ENCODE measurements at places on chromosomes 6 and 20. TPM values are rescaled to one million over a fixed set of nuclear protein-coding genes. Genes with fewer than 3 reads are reported as not detected.
A peak's percentile ranks its signal among the peaks of the same experiment; 100 is the strongest.

GRCh38 chr20:19019734-19020364 is 192.6 kb upstream of the SLC24A3 start:
- no peak for DNase-seq

DNA sequence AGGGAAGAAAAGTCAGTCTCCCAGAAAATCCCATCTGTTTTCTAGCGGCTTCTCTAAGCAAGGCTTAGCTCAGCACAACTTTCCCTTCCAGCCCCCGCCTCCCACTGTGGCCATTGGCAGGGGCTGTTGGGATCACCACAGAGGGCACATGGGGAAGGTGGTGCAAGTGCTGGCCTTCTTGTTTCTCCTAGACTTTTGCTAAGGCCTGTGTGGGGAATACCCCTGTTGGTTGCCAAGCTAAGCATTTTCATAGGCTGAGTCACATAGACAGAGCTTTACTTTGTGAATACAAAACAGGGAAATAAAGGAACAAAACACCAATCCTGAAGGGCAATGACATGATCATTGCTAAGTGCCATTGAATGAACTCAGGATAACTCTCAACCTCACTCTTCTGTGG is 32.4 kb upstream of the TIAM2 start:
- DNase-seq, result peak; percentile 67

DNA sequence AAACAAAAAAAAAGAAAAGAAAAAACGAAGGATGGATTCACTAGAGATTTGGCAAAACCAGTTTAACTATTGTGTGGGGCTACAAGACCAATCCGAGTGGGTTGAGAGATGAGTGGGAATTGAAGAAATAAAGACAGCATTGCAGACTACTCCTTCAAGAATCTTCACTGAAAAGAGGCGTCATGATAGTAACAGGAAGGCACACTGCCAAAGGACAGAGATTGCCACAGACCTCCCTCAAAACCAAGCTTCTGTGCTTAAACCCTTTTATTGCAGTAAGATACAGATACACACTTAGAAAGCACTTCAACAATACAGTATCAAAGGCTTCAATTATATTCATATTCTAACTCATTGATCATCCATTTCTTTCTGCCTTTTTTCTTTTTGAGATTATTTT is 103.9 kb downstream of the IPCEF1 start:
- no peak for DNase-seq

GRCh38 chr6:17959302-17959701 is 28.1 kb downstream of the KIF13A start:
- no peak for DNase-seq

DNA sequence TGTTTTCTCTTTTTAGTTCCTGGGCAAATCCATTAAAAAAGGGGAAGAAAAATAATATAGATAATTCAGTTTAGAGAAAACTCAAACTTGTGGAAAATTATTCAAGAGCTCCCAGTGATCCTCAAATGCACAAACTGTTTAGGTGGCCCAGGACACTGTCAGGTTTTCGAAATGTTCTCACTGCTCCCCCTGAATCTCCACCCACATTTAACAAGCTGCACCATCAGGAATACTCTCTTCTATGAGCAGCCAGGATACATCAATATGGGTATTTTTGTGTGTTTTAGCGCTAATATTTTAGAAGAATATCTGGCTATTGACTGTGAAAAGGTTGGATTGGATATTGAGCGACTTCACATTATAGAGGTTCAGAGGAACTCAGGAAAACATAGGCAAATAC is 43.9 kb downstream of the OR2B2 start:
- DNase-seq, result no peak

- peak; percentile 67 for DNase-seq
Measured at GRCh38 chr6:108113557-108114519, 39.3 kb upstream of the OSTM1 start.

DNA sequence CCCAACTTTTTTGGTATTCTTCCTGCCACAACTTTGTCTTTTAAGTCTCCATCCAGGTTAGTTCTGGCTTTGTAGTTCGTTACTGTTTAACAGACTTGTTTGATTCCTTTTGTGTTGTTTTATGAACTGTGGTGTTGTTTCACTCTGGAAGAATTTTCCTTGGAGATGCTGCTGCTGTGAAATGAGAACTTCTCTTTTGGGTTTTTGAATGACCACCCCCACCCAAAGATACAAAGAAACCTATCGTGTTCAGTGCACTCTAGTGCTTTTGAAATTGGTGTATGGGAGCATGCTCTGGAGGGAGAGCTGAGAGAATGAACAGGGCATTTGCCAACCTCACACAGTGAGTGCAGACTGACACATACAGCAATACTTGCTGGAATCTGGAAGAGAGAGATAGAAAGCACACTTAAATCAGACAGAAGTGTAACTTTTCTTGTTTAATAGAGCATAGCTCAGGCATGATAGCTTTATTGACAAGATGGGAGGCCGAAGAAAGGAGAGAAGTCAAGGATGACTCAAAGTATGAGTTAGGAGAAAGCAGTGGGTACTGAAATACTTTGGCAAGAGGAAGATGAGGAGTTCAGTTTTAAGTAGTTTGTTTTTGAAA is 293.1 kb downstream of the SOX4 start:
- DNase-seq, result peak; percentile 40

DNA sequence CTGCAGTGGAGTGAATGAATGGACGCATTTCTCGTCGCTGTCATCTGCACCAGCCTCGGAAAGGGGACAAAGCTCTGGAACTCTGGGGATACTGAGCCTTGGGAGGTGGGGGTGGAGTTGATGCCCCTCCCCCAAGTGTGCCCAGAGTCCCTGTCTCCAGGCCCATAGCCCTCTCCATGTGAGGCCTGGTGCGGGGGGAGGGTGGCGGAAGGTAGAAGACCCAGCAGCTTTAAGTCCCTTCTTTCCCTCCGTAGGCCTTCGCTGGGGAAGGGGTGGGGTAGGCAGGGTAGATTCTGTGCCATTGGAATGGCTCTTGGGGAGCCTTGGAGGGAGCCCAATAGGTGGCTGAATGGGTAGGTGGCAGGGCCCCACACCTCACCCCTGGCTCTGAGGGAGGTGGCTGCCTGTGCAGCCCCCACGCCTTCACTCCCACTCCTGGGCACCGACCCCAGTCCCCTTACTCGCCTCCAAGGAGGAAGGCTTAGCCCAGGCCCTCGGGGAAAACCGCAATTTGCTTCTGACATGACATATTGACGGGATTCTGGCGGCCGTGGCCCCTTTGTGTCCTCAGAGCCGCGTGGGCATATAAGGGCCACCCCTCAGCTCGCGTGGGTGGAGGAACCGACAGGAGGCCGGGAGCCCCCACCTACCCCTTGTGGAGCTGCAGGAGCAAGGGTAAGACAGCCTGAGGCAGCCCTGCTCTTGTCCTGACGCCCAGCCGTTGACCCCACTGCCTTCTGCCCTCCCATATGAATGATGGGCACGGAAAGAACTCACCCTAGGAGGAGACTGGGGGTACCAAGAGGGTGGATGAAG is at the start of gene BPIFB3:
Gene BPIFB3, plus strand, starts transcription at position 613 of the 816 bp plus-strand sequence. CDS start 1,533 bp downstream, outside the sequence.
- no peak for DNase-seq

DNA sequence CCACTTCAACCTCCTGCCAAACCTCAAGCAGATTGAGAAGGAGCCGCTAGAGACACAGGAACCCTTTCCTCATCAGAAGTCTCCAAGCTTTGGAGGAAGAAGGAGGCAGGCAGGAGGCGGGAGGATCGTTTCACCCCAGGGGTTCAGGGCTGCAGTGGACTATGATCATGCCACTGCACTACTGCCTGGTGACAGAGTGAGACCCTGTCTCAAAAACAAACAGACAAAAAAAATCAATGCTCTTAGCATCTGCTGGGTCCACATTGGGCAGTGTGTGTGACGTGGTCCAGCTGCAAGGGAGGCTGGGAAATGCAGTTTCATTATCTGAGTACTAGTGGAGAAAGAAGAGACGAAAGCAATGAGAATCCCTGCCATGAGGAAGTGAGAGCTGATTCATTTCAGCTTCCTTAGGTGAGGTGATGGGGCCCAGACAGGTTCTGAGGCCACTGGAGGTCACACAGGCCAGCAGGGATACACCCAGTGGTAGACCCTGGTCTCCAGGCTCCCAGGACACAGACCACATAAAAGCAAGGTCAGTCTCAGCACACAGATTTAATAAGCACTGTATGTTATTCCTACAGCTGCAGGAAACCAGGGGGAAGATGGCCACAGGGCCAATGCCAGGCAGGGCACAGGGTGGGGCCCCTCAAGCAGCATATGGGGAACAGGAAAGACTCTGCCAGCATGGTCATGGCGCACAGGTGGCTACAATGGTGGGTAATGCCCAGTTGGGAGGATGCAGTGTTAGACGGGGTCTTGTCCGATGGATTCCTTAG is 4.3 kb downstream of the GFRA4 start:
- no peak for DNase-seq

DNA sequence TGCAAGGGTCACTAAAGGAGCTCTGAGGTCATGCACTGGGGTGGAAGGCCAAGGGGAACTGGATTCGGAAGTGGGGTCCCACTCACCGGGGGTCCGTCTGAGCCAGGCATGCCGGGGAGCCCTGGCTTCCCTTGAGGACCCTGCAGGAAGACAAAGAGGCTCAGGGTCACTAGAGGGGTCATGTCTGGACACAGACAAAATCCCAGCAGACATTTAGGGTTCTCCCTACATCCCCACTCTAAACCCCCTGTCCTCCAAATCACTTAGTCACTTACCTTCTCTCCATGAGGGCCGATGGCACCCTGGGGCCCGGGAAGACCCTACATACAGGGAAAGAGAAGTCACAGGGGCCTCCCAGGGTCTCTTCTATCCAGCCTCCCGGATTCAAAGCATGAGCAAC is 15.4 kb downstream of the COL11A2 start:
- no peak for DNase-seq

DNA sequence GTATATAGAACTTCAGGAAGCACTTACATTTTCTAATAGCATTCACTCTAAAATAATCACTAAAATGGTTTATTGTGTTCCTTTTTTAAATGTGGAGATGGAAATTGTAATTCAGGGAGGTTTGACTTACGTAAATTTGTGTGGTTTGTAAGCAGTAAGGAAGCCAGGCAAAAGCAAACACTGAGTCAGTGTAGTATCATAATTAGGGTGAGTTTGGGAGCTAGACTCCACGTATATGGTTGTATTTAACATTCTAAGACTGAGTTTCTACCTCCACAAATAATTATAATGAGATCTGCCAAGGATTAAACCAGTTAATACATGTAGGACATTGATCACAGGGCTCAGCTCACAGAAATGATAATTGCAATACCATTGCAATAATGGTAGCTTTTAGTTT is 425.5 kb downstream of the CBLN4 start:
- DNase-seq, result no peak

DNA sequence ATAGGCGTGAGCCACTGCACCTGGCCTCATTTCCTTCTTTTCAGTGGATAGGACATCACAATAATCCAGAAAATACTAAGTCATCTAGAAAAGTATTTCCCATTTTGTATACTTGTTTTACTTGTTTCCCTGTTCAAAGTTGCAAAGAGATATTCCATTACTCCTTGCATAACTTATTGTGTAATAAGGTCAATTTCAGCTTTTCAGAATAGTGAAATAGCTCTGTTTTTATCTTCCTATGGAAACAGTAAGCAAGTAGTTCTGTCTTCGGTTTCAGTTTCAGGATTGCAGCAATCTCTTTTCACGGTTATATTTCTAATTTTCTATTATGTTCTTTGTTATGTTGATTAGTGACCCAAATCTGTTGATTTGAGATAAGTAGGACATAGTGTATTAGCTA is 6.0 kb downstream of the STX11 start:
- DNase-seq, result no peak

DNA sequence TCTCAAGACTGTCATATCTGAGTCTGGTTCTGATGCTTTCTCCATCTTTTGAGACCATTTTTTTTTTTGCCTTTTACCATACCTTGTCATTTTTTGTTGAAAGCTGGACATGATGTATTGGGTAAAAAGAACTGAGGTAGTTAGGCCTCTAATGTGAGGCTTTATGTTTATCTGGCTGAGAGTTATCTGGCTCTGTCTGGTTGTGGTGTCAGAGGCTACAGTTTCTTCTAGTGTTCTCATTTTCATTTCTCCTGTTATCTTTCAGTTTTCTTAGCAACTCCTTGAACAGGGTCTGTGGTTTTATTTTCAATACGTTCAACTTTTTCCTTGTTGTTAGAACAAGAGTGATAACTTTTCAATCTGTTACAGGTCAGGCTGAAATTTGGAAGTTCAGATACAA is 49.2 kb upstream of the ATXN1 start:
- DNase-seq, result no peak

- no peak for DNase-seq
Measured at GRCh38 chr6:139416146-139416545, 41.7 kb upstream of the CITED2 start.

GRCh38 chr20:20241976-20242375 is 125.9 kb upstream of the INSM1 start:
- DNase-seq, result no peak

- no peak for DNase-seq
Measured at GRCh38 chr6:53441035-53441493, 92.3 kb upstream of the ELOVL5 start.

DNA sequence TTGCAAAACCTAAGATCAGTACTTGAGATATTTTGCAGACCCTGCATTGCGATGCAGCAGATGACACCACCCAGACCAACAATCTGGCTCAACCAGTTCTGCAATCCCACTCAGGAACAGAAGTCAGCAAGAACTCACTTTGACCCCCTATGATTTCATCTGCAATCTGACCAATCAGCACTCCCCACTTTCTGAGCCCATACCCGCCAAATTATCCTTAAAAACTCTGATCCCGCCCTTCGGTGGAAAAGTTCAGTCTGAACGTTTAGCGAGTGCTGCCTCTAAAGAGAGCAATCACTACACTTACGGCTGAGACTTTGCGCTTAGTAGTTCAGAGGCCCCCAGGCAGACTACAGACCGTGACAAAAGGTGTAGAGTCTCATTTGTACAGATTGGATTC is 17.3 kb upstream of the KIAA1586 start:
- DNase-seq, result no peak

DNA sequence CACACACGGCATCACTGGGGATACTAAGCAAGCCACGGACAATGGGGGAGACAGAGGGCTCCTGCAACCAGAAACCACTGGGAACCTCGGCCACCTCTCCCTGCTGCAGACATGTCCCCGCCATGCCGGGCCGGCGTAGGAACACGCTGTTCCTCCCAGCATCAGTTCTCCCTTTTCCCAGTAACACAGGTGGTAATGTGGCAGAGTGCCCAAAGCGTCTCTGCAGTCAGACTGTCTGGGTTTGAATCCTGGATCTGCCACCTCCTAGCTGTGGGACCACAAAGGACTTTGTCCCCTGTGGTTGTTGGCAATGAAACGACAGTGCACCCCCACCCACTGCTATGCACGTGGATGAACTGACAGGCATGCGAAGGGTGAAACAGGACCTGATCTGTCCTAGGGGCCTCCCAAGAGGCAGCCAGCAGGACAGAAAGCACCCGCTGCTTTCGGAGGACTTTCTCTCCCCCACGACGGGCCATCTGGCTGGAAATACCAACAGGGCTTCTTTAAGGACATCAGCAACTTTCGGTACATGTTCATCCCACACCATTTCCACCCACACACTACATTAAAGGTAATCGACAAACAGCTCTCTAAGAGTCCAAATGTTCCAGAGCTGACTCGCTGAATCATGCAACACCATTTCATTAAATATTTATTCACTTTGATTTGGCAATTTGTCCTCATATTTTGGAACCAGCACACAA is 74.1 kb downstream of the SULF2 start:
- no peak for DNase-seq

The GMDS gene
- 23.5 TPM for total RNA-seq

The SLCO4A1 gene
- total RNA-seq, result 4.1 TPM

The SIRPD gene
- not detected for total RNA-seq

The NRSN1 gene
- not detected for total RNA-seq

The MYL9 gene
- total RNA-seq, result 90.4 TPM

The TMC2 gene
- total RNA-seq, result not detected

The ZNF311 gene
- 0.35 TPM for total RNA-seq

The BTN1A1 gene
- total RNA-seq, result not detected

The LINC00237 gene
- not detected for total RNA-seq

The R3HDML gene
- total RNA-seq, result not detected

The EYA4 gene
- total RNA-seq, result not detected

The OR2J3 gene
- total RNA-seq, result not detected

Measured in endothelial cell of umbilical vein (primary cell).